ENCODE measurements at places on chromosomes 1 and 21.

- DNase-seq = no peak
Measured at GRCh38 chr1:63724375-63724899, 49.4 kb upstream of the ROR1 start.

DNA sequence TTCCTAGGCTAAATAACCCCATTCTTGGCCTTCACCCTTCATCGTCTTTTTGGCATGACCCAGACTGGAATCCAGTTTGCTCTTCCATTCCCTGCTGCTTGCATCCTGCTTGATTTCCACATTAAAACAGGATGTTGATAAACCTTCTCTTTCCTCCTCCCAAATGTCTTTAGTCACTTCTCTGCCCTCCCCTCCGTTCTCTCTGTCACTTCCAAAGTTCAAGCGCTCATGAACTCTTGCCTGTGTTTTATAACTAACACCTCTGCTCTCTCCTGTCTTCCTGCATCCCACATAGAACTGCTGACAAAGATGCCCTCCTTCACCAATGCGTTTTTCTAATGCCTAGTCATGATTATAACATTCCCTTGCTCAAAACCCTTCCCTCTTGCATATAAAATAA lies 65.6 kb upstream of the SLC44A3 start:
- no peak for DNase-seq

GRCh38 chr1:209354111-209354839 lies 229.2 kb upstream of the CAMK1G start:
- peak; percentile 42 for DNase-seq

DNA sequence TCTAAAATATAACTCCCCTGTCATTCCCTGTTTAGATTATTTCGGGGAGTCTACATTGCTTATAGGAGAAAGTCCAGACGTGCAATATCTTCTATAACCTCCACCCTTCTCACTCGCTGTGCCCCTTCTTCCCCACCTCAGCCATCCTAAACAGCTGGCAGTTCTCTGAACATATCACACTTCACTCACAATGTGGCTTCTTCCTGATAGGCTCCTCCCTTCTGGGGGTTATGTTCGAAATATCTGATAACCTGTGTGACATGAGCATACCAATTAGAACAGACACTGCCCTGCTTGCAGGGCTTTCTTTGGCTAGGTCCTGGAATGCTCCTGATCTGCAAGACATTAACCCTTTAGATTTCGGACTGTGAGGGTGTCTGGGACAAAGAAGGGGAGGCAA lies 274.6 kb downstream of the NFIA start:
- no peak for DNase-seq

GRCh38 chr1:59317343-59317742 lies 20.4 kb downstream of the FGGY start:
- no peak for DNase-seq

- no peak for DNase-seq
Measured at GRCh38 chr1:110164725-110165350, 14.5 kb downstream of the SLC6A17 start.

DNA sequence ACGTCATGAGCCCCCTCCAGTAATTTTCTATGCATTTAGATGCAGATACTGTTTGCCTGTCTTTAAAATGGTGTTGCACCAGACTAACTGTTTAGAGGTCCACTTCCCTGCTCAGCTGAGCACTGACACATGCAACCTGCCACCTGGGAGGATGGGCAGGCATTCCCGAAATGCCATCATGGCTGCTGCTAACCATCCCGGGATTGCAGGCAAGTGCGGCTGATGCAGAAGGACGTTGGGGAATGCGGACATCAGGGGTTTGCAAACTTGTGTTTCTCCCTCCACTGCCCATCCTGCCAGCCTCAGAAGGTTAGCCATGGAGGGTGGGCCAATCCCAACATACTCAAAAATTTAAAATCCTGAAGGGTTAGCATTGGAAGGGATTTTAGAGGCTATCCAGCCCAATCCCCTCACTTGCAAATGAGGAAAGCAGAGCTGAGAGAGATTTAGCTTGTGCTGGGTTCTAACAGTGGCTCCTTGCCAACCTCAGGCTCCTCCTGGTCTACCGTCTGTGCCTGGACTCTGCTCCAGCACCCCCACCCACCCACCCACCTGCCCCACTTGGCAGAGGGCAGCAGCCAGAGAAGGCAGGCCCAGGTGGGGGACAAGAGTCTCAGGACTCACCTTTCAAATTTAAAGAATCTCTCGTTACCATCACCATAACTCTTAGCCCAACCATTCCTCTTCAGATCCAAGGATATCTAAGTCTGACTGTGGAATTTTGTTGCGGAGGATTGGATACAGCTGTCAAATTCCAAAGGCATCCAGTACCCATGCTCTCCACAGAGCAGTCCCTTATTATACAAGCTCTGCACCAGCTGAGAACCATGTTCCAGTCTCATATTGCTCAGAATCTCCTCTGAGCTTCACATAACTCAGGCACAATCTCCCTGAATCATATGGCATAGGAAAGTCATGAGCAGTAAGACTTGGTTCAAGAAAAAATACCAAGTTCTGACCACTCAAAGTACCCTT lies 34.2 kb downstream of the HIVEP3 start:
- no peak for DNase-seq

DNA sequence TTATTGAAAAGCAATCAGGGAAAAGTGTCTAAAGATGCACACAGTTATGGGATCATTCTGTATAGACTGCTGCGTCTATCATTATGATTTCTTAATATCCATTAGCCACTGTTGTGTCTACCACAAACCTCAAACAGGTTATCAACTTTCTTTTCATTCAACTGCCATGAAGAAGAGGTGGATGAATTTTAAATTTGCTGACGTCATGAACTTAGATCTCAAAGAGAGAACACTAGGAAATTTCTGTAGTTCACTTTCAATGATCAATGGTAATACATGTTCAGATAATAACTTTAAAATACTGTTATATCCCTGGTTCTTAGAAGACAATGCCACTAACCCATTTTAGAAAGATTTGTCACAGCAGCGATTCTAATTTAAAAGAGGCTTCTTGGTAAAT lies 6.7 kb downstream of the PLA2G4A start:
- no peak for DNase-seq

- DNase-seq = no peak
Measured at GRCh38 chr1:51294566-51295184, 35.7 kb downstream of the TTC39A start.

GRCh38 chr1:98702976-98703375 lies 41.5 kb downstream of the SNX7 start:
- DNase-seq = no peak

DNA sequence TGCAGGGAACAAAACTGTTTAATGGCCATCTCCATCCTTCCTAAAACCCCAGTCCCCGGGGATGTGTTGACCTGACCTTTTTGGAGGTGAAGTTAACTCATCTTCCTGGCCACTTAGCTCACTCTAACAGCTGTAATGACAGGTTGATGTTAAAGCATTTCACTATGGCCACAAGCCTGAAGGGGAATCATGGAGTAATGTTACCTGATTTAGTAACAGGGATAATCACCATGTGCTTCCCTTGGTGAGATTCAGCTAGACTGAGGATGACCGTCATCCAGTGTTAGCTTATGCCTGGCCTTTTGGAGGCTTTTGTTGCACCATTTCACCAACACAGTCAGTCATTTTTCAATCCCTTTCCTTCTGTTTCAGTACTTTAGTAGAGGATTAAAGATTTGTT lies 64.3 kb upstream of the RAVER2 start:
- no peak for DNase-seq

DNA sequence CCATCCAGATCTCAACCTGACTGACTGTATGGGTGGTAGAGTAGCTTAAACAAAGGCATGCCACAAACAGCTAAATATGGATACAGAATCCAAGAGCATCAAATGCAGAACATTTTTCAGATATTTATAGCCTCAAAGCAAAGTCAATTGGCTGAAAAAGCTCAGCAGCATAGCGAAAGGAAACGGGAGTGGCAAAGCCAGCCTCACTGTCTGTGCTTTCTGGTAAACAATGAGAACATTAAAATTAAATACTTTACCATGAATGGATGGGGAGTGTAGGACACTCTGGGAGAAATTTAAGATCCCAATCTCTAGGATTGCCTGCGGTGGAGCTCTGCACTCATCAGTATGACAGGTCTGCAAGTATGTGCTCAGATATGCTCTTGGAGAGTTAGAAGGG lies 4.4 kb downstream of the RASAL2 start:
- DNase-seq = no peak

- DNase-seq = no peak
Measured at GRCh38 chr1:33378976-33379375, 51.9 kb downstream of the PHC2 start.

DNA sequence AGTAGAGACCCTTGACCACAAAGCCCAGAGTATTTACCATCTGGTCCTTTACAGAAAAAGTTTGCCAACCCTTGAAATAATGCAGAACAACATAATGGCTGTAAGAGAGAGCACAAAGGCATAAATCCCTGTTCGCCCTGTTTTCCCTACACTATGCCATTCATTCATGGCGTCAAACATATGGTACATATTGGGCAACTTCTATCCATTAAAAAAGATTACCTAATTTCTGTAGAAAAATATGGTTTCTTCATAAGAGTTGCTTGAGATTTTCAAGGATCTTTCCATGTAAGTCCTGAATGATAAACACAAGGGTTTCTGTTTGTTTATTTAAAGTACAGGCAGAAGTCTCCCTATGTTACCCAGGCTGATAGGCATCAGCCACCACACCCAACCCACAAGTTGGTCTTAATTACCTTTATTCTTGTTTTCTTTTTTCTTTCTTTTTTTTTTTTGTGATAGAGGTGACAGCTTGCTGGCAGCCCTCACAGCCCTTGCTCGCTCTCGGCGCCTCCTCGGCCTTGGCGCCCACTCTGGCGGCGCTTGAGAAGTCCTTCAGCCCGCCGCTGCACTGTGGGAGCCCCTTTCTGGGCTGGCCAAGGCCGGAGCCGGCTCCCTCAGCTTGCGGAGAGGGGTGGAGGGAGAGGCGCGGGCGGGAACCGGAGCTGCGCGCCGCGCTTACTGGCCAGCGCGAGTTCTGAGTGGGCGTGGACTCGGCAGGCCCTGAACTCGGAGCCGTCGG lies 68.3 kb upstream of the NR5A2 start:
- no peak for DNase-seq

DNA sequence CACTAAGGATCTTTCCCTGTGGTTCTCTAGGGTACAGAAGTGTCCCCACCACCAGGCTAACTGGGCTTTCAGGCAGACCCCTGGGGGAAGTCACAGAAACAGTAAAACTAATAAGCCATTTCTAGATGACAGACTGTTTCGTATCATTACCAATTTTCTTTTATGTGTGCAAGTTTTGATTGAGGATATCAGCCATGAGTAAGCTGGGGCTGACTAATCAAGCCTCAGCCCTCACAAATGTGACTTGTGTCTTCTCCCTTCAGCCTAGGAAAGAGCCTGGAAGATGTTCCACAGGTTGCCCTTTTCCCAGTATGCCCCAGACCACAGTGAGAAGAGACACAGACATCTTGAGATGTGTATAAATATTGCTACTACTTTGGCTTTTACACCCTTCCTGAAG lies 10.5 kb downstream of the PTGFRN start:
- no peak for DNase-seq

- no peak for DNase-seq
Measured at GRCh38 chr1:217040711-217041455, 317.7 kb upstream of the ESRRG start.

DNA sequence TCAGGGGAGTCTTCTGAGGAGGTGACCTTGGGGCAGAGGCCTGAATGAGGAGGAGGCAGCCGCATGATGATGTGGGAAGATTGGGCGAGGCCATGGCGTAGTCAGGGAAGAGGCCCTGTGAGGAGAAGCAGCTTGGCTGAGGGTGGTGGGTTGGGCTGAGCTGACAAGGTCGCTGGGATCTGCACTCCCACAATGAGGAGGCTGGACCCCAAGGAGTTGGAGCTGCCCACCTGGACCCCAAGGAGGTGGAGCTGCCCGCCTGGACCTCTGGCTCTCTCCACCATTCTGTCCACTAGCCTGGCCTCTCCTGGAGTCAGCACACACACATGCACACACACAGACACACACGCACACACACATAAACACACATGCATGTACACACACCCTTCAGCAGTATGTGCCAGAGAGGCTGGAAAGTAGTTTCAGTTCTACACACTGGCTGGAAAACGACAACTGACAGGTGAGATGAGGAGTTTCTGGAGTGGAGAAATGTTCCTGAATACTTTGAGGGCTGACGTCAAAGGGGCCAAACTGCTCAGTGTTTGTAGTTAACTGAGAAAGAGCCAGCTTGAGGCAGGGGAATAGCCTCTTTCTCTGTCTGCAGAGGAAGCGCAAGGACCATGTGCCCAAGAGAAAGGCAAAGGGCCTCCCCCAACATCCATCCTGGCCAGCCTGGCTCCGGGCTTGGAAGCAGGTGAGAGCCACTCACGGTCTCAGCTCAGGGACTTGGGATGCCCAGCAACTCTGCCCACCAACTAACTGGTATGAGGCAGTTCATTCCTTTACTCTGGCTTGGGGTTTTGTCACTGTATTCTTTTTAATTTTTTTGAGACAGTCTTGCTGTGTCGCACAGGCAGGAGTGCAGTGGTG lies 7.1 kb downstream of the SMPDL3B start:
- DNase-seq = no peak

DNA sequence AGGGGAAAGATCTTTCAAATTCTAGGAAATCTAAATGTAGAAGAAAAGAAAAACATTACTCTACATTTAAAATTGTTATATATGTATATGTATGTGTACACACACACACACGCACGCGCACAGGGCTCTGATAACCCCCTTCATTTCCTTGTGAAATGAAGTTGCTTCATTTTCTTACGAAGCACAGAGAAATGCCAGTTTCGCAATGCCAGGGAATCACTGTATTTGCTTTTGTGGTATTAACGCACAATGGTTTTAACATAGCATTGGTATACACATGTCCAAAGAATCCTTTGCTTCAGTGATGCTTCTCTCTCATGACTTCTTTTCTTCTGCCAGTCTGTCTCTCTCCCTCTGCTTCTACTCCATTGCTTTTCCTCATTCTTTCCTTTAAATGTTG lies 8.4 kb upstream of the DDAH1 start:
- DNase-seq = no peak

GRCh38 chr1:12180315-12180714 lies 13.5 kb downstream of the TNFRSF1B start:
- DNase-seq = no peak

- no peak for DNase-seq
Measured at GRCh38 chr1:110089561-110090275, 19.2 kb upstream of the ALX3 start.

- no peak for DNase-seq
Measured at GRCh38 chr21:15212206-15212605, 147.4 kb upstream of the NRIP1 start.

- DNase-seq = no peak
Measured at GRCh38 chr1:39625462-39626273, 13.8 kb downstream of the HEYL start.
